ENCODE measurements at places on chromosomes 13 and 19.

DNA sequence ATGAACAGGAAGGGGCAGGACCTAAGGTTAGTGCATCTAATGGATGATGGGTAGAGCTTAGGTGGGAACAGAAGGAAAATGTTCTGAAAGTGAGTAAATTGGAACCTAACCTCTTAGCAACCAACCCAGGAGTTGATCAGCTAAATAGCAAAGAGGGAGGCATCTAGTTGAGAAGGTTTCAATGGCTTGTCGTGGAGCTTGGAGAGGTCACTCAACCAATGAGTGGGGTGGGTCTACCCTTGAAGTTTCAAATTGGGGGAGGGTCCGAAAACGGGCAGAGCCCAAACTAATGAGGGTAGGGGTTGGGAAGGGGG is 5.7 kb upstream of the SHKBP1 start:
- no peak for DNase-seq

DNA sequence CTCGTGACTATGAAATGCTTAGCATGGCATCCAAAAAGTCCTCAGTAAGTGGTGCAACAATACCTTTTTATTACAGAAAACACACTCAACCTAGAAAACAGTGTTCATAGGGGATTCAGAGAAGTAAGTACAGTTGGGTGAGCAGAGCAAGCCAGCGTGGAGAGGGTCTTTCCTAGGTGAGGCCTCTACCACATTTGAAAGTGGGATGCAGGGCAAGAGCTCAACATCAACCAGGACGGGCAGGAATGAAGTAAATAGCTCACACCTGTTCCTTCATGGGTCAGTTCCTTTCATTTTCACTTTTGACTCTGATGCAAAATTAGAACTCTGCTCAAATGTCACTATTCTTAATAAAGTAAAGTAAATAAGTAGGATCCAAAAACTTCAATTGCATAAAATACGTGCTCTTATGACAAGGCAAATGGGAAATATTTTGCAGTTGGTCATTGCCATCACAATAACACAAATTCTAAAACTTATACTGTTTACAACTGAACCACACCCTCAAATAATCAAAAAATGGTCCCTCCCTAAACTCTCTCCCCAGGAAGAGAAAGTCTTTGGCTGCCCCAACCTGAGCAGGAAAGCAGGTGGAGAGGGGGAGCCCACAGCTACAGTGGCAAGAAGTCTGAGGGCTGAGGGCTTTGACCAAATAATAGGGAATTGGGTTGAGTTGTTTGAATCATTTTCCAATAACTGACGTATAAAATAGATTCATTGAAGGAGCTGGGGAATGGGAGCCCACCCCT is 20.2 kb downstream of the CHAMP1 start:
- DNase-seq: no peak

- no peak for DNase-seq
These were observed at the start of gene DENND1C for GRCh38 chr19:6481541-6482342. Gene DENND1C (minus strand): TSS chr19:6481787. CDS start chr19:6481695, 92 bp downstream.

DNA sequence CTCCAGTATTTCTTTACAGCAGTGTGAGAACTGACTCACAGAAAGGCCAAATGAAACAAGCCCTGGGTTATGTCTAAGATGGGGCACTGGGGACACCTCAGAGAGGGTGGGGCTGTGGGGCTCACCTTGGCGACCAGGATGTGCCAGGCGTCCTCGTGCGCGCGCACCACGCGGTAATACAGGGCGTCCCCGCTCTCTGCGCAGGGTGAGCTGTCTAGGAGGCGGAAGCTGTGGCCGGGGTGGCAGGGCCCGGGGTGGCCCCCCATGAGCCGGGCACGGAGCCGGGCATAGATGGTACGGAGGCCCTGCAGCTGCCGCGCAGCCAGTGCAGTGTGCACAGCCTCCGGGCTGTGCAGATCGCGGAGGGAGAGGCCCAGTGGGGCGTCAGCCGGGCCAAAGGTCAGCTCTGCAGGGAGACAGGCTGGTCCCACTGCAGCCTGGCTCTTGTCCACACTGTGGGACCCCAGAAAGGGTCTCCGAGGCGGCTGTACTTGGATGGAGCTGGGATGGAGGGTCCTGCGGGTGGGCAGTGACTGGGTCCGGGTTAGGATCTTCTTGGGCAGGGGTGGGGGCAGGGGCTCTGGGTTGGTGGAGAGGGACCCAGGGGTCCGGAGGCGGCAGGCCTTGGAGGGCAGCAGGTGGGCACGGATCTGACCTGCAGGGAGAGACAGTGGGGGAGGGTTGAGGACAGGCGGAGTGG is 3.4 kb downstream of the PEAK3 start:
- DNase-seq: no peak

- no peak for DNase-seq
These were observed 92.5 kb upstream of the KL start for GRCh38 chr13:32923725-32924124.

DNA sequence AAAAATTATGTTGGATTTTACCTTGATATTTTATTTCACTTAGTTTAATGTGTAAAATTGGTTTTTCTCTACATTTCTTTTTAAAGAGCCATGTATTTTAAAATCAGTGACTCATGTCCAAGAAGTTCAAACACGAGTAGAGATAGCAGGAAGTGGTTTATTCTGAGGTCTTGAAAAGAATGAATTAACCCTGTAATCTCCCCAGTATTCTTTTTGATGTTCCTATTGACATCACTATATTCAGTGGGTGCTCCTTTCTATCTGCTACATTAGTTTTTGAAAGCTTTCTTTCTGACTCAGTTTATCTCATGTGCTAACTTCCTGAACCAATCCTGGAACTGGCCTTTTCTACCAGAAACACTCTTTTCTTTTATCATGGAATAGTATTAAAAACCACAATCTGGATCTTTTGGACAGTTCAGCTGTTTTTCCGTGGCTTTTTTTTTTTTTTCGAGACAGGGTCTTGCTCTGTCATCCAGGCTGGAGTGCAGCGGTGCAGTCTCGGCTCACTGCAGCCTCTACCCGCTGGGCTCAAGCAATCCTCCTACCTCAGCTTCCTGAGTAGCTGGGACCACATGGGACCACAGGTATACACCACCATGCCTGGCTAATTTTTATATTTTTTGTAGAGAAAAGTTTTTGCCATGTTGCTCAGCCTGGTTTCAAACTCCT is 114.9 kb downstream of the PCCA start:
- no peak for DNase-seq

- DNase-seq: no peak
These were observed 429.9 kb downstream of the SLITRK1 start for GRCh38 chr13:83452292-83452950.

DNA sequence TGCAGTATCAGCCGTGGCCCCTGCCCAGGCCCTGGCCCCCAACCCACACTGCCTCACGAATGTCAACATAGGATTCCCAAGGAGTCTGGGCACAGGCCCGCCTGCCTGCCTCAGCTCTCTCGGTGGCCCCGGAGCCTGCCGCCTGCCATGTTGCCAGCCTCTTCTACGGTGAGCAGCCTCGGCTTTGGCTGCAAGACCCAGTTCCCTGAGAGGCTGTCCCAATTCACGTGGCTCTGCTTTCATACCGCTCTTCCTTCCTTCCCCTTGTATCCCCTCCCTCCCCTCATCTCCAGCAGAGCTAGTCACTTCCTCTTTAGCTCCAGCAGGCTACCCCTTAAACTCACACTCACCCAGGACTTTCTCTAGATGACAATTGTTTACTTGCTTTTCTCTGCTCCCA is 42.7 kb downstream of the SERP2 start:
- DNase-seq: no peak

DNA sequence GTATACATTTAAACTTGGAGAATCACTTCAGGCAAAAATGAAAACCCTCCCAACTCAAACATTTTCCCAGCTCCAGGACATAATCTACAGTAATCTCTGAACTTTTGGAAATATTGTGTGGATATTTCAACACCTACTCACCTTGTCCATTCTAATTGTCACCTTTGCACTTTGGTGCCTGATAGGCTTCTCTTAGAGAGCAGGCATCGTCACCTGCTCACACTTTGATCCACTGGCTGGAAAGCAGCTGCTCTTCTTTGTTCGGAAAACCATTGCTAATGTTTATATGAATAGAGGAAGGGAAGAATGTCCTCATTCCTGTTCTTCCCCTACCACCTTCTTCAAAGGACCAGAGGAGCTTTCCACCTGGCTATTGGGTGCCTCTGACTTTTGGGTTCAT is 411.2 kb downstream of the FGF9 start:
- no peak for DNase-seq

DNA sequence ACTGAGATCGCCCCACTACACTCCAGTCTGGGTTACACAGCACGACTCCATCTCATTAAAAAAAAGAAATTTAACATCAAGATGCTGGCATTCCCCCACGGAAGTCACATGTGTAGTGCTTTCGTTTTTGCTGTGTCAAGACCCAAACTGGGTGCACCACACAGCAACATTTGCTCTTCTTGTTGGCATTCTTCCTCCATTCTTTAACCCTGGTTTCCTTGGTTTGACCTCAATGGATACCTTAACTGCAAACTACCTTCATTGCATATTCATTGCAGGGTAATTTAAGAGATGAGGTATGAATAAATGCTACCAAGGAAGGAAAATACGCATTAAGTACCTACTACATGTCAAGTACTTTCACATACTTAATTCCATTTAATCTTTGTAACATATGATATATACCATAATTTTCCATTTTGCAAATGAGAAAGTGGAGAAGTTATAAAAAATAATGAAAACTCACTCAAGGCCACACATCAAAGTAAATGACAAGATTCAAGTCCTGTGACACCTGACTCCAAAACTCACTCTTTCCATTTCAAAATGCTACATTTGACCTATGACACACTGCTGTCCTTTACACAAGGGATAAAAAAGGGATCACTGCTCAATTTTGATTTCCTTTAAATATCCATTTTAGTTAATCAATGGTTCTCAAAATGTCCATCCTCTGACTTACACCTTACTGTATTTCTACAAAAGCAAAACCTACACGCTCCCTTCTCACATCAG is 59.2 kb downstream of the STK24 start:
- DNase-seq: no peak

GRCh38 chr19:41951686-41952172 is 7.4 kb downstream of the RABAC1 start:
- peak; percentile 71 for DNase-seq

DNA sequence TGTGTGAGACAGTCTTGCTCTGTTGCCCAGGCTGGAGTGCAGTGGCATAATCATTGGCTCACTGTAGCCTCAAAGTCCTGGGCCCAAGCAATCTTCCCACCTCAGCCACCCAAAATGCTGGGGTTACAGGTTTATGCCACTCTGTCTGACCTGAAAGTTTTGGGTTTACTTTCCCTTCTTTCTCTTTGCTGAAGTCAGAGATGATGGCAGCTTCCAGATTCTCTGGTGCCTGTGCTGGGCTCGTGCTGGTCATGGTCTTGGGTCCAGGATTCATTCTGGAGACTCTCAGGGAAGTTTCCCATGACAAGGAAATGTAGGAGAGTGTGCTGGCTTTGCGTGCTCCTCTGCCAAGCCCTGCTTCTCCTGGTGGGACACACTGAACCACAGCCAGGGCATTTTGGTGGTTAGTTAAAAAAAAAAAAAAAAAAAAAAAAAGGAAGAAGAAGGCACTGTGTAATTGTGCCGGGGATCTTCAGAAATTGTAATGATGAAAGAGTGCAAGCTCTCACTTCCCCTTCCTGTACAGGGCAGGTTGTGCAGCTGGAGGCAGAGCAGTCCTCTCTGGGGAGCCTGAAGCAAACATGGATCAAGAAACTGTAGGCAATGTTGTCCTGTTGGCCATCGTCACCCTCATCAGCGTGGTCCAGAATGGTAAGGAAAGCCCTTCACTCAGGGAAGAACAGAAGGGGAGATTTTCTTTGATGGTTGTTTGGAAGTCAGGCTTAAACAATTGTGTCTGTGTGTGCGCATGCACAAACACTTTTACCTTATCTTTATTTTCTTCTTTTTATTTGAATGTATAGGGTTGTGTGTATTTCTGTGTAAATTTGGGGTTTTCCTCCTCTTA is at the start of gene ALOX5AP:
TSS of gene ALOX5AP (plus strand) at position 519 of the 847 bp plus-strand sequence. CDS start at position 582, 63 bp downstream.
- DNase-seq: no peak

DNA sequence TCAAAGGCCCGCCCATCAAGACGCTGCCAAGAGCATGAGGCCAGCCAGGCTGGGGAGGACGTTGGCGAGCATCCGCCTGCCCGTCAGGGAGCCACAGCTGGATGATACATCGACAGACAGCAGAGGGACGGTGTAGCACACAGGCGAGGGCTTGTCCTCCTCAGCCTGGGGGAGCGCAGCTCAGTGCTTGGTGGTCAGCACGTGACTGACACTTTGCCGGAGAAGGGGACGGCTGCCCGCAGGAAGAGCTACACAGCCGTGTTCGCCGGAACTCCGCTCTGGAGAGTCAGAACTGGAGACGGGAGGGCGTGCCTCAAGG is 34.1 kb downstream of the CSNK1G2 start:
- DNase-seq: no peak

- DNase-seq: no peak
These were observed 270.0 kb upstream of the PCDH20 start for GRCh38 chr13:61685682-61686012.

DNA sequence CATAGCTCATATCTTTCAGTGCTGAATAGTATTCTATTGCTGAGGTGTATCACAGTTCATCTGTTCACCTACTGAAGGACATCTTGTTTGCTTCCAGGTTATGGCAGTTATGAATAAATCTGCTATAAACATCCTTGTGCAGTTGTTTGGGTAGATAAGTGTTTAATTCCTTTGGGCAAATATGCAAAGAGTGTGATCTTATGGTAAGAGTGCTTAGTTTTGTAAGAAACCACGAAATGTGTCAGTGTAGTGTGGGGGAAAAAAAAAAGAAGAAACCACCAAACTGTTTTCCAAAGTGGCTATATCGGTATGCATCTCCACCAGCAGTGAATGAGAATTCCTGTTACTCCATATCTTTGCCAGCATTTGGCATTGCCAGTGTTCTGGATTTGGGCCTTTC is 93.3 kb downstream of the PIBF1 start:
- no peak for DNase-seq

- DNase-seq: no peak
These were observed 1175.8 kb upstream of the MIR17HG start for GRCh38 chr13:90171649-90172048.

DNA sequence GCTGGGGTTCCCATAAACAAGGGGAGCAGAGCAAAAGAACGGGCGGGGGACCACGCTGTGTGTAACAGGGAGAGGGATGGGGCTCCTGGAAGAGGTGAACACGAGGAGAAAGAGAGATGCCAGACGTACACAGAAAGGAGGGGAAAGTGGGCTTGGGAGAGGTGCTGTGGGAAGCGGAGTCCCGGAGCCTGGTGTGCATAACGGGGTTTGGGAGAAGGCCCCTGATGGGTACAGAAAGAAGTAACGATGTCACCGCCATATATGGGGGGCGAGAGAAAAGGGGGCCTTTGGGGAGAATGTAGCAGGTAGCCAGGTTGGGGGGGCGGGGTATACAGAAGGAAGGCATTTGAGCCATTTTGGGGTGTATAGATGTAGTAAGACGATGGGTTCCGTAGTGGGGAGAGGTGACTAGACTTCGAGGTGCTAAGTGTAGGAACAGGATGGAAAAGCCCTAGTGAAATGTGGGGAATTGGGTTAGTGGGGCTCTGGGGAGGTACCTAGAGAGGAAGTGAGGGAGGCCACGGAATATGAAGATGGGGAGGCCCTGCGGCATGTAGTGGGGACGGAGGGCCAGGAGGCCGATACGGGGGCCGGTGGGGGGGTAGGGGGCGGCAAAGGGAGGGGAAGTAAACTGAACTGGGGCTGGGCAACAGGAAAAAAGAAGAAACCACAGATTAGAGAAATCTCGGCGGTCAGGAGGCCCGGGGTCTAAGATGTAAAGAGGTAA is 787 bp downstream of the ZNF580 start:
- peak; percentile 46 for DNase-seq

All from LoVo (cell line).